Esophagus mucosa (tissue), 1 donor: ENCODE measurements at places on chromosomes 16 and 17. TPM values are rescaled to one million over a fixed set of nuclear protein-coding genes. Genes with fewer than 3 reads are reported as not detected.

Gene DNAAF8
- 0.28 TPM for total RNA-seq

Gene G6PC1
- not detected for total RNA-seq

Gene TPSG1
- total RNA-seq: 0.24 TPM

Gene ZNF652
- 10.9 TPM for total RNA-seq

Gene TBC1D16
- total RNA-seq: 8.9 TPM
